Natural killer cell (primary cell): ENCODE measurements at places on chromosomes 16 and 17.

DNA sequence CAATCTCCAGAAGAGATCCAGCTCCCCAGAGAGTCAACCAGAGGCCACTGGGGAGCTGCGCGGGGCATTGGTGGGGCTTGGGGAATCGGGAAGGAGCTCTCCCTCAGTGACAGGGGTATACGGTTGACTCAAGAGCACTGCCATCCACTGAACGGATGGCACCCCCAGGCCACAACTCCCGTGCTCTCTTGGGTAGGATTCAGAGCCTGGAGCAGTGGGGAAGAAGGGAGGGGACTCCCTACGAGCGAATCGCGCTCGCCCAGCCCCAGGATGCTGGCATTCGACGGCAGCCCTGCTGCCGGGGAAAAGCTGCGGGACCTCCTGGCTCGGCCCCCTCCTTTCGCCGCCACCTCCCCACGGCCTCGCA, 473 bp upstream of the TPPP3 start:
- no peak for DNase-seq

DNA sequence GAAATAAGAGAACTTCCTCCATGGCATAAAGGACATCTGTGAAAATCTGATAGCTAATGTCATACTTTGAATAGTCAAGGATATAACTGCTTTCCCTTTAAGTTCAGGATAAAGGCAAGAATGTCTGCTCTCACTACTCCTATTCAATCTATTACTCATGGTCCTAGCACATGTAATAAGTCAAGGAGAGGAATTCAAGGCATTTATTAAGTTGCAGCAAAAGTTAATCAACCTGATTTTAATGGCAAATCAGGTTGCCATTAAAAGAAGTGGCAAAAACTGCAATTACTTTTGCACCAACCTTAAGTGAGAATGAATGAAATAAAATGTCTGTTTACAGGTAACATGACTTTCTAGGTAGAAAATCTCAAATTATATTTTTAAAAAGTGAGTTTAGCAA, 225.9 kb downstream of the CNTNAP4 start:
- DNase-seq = no peak

DNA sequence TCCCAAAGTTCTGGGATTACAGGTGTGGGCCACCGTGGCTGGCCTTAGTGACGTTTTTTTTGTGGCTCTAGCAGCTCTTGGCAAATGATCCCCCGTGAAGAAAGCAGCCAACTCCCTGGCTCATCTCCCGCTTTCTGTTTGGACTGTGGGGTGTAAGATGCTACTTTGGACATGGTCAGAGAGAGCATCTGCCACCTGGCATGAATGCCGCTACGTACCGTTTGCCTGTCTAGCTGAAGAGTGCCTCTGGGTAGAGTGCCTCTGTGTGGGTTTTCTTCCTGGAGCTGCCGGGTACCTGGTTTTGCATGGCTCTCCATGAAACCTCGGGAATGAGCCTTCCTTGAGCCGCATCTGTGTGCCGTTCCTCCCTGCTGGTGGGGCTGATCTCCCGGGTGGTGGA, 34.3 kb downstream of the NDEL1 start:
- no peak for DNase-seq

DNA sequence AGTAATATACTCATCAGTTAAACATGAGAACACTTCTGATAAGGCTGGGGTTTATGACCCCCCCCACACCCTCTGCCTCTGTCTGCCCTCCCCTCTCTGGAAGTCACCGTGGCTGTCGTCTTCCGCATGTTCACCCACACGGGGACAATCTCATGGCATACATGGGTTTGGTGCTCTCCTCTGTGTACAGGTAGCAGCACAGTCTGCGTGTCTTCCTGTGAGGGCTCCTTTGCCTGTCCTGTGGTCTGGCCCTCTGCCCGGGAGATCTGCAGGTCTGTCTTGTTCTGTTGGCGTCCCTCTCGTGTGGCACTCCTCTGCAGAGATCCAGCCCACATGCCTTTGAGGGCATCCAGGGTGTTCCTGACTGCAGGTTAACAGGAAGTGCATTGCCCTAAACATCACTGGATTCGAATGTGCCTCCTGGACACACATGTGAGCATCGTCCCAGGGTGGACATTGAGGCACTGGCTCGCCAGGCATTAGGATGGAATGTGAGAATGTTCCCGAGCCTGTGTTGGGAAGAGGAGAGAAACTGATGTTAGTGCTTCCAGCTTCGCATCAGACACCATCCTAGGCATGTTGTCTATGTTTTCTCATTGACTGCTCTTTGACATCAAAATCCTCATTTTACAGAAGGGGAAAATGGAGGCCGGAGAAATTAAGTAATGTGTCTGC, 54.5 kb downstream of the NKD1 start:
- no peak for DNase-seq
